Fibroblast of skin of left biceps (primary cell): ENCODE measurements at places on chromosomes 1 and 21.
A peak's percentile ranks its signal among the peaks of the same experiment; 100 is the strongest.

- no peak for DNase-seq
Measured at GRCh38 chr1:242738702-242739645, 214.5 kb upstream of the PLD5 start.

GRCh38 chr1:32627596-32628162 is 22.7 kb downstream of the ZBTB8OS start:
- no peak for DNase-seq

- no peak for DNase-seq
Measured at GRCh38 chr1:1063261-1063944, 10.7 kb downstream of the RNF223 start.

- DNase-seq: no peak
Measured at GRCh38 chr1:214029796-214030195, 42.0 kb downstream of the PROX1 start.

- DNase-seq: no peak
Measured at GRCh38 chr1:51472359-51472758, 46.7 kb downstream of the EPS15 start.

GRCh38 chr1:27070390-27071048 is 57.9 kb upstream of the TENT5B start:
- DNase-seq: no peak

DNA sequence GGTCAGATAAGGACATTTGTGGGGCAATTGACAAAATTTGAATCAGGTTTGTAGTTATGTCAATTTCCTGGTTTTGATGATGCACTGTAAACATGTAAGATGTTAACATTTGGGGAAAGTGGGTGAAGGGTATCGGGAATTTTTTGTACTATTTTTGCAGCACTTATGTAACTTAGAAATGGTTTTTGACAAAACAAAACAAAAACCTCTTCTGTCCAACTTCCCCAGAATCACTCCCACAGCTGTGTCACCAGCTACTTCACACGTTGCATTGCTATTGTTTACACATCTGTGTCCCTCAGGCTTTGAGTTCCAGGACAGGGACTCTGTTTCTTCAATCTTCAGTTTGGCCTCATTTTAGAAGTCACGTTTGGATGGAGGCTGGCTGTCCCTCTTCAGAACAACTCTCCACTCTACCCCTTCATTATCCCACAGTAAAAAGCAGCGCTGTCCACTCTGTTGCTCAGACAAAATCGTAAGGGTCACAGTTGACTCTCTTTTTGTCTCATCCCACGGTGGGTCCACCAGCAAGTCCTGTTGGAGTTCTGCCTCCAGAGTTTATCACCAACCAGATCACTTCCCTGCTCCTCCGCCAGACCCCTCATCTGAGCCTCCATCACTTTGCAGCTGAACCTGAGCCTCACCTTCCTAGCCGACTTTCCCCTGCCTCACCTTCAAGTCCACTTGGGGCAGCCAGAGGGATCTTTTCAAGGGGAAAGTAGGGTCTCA is 63.2 kb downstream of the NENF start:
- DNase-seq: no peak

GRCh38 chr1:55529017-55529416 is 313.9 kb upstream of the USP24 start:
- DNase-seq: no peak

DNA sequence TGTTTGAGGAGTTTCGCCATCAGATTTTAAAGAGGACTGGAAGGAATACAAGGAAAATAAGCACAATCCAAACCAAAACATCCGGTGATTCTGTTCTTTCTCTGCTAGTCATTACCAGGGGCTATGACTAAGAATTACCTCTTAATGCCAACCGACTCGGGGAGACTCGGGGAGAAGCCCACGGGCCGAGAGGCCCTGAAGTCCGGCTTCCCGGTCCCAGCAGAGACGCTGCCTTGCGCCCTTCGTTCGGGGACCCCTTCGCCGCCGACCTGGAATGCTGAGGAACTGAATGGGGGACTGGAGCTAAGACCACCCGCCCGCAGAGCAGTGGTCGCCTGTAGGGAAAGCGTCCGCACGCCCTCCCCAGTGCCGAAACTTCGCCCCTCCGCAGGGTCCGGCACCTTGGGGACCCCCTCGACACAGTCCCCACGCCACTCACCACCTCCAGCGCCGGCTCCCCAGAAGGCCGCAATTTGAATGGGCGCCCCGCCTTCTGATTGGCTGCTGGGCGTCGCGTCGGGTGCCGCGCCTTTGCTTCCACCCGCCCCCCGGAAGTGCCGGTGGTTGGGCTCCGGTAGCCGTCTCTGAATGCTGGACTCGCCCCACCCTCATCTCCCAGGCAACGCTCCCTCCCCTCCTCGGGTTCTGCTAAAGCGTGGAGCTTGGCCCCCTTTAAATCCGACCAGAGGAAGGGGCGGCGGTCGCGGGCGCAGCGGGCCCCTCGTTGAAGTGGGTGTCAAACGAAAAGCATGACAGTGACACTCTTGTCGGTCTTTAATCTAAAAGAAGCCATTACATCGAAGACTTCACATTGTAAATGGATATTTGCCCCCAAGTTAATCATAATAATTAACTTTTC is at the start of gene KIF14:
KIF14 (minus strand) TSS at position 479 of the 859 bp plus-strand sequence. CDS start 2,028 bp downstream, outside the sequence.
- peak; percentile 62 for DNase-seq

DNA sequence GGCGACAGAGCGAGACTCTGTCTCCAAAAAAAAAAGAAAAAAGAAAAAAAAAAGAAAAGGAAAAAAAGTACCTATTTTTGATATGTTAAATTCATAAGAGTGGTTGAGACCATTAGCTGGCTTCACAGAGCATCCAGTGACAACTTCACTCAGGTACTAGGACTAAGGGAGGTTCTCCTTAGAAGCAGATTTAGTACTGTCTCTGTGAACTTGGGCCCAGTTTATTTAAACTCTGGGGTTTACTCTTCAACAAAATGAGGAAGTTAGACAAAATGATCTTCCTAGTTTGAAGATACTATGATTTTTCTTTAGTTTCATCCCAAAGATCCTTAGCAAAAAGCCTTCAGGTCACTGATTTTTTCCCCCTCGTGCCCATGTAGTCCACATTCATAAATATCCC is 21.2 kb downstream of the MACO1 start:
- no peak for DNase-seq

- DNase-seq: no peak
Measured at GRCh38 chr1:201171063-201172036, 17.1 kb upstream of the TMEM9 start.

GRCh38 chr1:26003756-26004155 is 5.9 kb upstream of the PAFAH2 start:
- no peak for DNase-seq

GRCh38 chr1:16243936-16244649 is 7.1 kb upstream of the CPLANE2 start:
- peak; percentile 43 for DNase-seq

DNA sequence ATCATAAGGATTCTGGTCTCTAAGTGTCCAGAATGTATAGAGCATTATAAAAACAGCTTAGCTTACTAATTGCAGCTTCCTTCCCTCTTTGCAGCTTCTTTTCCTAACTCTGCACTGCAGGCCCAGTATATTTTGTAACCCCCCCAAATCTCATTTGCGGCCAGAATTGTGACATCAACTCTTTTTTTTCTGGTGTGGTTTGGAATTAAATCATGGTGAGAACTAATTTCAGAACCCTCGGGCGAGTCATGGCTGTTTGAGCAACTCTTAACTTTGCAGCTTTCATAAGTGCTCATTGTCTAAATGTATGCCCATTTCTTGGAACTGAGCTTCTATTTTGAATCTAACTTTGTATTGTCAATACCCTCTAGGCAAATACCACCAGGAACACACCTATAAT is 187.4 kb downstream of the CYYR1 start:
- DNase-seq: peak; percentile 47

DNA sequence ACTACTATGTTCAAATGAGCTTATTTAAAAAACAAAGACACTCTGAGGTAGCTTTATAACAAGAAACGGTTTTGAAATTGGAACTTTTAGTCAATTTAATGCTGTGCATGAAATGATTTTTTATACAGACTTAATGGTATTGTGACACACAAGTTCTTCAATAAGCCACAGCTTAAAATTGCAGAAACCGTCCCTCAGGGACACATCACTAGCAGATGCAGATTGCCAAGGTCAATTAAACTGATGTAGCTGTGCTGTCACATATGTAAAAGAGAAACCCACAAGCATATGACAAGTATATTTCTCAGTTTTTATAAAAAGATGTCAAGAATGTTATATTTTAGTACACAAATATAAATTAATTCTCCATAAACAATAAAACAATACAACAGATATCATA is 366.9 kb downstream of the DPYD start:
- DNase-seq: no peak
